Posterior cingulate gyrus (tissue), 11 donors: ENCODE measurements at places on chromosomes 2 and 18.

DNA sequence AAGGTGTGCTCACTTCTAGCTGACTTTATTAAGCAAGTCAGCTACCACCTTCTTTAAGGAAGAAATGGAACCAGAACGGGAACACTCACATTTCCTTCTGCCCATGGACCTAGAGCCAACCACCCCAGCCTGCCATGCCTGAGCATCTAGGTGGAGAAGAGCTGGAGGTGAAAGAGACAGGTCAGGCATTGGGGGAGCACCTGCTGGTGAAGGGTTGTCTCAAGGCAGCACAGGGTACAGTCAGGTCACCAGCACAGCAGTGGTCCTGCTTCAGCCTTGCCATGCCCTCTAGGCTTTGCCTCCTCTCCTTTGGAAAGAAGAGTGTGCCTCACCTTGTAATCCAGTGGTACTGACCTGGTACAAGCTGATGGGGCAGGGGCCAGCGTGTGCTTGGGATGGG lies 107.9 kb downstream of the KCNF1 start:
- DNase-seq: no peak

DNA sequence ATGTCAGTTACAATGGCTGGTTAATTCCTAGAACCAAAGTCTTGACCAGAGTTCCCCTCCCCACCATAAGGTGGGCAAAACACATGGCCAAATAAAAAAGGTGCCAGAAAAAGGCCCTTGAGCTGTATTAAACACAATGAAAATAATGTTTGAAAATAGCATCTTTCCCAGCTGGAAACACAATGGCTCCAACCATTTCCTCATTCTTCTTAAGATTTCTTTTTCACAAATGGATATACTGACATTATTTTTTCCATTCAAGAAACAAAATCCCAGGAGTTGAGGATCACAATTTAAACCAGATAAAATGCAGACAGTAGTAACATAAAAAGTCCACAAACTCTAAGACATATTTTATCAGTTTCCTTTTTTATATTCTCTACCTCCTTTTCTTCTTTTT lies 143.8 kb downstream of the EXOC6B start:
- DNase-seq: no peak

DNA sequence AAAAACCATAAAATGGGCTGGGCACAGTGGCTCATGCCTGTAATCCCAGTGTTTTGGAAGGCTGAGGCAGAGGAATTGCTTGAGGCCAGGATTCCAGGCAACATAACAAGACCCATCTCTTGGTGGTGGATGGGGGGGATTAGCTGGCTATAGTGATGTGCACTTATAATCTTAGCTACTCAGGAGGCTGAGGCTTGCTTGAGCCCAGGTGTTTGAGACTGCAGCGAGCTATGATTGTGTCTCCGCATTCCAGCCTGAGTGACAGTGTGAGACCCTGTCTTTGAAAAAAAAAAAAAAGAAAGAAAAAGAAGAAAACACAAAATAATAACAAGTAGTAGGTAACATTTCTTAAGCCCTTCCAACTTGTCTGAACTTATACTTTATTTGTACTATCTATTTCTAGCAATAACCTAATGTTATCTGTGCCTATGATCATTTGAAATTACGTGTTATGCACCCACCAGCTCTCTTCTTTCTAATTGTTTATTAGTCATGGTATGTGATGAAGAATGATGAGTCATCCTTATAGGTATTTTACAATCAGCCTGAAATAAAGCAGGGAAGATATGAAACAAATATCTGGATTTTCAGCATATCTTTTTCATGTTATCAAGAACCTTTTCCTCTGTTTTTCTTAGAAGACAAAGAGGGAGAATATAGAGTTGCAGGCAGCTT lies 129.3 kb upstream of the UNC80 start:
- no peak for DNase-seq

GRCh38 chr2:166792808-166793207 lies 95.5 kb upstream of the XIRP2 start:
- DNase-seq: no peak

DNA sequence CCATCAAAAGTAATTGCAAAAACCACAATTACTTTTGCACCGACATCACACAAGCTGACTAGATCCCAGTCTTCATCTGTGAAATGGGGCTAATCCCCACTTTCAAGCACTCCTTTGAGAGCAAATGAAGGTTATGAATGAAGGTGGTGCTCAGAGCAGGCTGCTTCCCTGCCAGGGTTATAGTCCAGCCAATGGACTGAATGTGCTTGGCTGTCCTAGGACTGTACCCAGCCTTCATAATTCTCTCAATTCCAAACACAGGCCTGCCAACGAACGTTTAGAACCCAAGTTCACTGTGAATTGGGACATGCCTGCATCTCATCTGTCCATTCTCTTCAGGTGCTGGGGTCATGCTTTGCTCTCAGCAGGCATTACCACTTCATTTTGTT lies 27.8 kb upstream of the ICOS start:
- no peak for DNase-seq

- DNase-seq: no peak
Measured at GRCh38 chr2:48756289-48756688, 765 bp upstream of the LHCGR start.

- DNase-seq: no peak
Measured at GRCh38 chr2:12424219-12424618, 292.5 kb upstream of the TRIB2 start.

- DNase-seq: peak; percentile 80
Measured at GRCh38 chr2:41782306-41783158, 265.3 kb upstream of the PKDCC start.

DNA sequence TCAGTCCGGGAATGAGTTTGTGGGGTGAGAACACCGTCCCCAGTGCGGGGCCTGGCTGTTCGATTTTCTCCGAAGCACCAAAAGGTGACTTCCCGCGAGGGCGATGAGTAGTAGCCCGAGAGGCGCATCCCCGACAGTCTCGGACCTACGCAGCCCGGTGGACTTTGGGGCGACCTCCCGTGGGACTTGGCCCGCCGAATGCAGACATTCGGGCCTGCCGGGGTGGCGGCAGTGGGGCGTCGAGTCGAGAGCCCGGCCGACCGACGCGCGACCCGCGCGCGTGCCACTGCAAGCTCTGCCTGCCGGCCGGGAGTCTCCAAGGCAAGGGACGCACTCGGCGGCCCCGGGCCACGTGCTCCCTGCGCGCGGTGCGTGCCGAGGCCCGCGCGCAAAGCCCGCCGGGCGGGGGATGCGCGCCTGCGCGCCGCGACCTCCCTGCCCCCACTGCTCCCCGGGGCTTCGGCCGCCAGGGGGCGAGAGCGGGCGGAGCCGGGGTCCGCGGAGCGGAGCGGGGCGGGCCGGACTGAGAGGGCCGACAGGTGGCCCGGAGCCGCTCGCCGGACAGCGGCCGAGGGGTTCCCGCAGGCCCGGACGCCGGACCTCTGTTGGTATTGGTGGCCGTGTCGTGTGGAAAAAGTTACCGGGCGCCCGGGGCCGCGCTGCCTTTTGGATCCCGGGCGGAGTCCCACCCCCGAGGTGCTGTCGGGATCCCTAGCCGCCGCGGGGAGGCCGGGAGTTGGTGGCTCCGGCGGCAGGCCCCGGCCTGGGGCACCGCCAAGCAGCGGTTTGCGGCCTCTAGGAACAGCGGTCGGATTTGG lies 1.9 kb downstream of the PTMA start:
- peak; percentile 75 for DNase-seq

- no peak for DNase-seq
Measured at GRCh38 chr2:140641163-140641562, 1489.7 kb downstream of the LRP1B start.

DNA sequence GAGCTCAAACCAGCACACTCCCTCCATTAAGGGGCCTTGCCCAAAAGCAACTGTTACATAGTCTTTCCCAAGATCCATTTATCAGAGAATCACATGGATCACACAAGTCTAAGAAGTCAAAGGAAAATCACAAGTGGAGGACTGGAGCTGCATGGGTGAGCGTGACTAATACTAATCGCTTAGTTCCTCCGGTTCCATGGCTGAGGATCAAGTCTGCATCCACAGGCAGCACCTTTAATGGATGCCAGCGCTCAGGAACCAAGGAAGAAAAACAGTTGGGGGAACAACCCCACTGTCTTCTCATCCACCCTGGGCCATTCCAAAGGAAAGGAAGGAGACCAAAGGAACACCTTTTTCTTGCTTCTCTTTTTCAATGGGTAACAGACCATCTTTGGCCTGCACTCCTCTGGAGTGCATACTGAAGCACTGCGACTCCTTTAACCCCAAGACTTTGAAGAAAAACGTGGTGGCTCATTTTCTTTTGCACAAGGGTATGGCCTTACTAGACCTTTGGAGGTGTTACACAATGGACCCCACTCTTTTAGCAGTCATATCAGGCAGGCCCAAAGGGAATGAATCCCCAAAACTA lies 9.2 kb upstream of the WDR33 start:
- no peak for DNase-seq

DNA sequence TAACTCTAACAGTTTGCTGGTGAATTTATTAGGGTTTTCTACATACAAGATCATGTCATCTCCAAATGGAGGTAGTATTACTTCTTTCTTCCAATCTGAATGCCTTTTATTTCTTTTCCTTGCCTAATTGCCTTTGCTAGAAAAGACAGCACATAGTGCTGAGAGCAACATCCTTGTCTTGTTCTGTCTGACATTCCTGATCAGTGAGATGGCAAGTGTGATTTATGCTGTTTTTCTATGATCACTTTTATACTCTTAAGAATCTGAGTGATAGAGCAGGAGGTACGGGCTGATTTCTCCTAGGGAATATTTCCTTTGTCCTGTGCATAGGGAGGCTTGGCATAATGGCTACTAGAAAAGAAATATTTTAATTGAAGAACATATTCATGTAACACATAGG lies 17.3 kb downstream of the LYPD6B start:
- no peak for DNase-seq

- DNase-seq: no peak
Measured at GRCh38 chr2:199370150-199370780, 87.5 kb downstream of the SATB2 start.

- no peak for DNase-seq
Measured at GRCh38 chr18:64208516-64208915, 59.6 kb upstream of the LINC00305 start.

DNA sequence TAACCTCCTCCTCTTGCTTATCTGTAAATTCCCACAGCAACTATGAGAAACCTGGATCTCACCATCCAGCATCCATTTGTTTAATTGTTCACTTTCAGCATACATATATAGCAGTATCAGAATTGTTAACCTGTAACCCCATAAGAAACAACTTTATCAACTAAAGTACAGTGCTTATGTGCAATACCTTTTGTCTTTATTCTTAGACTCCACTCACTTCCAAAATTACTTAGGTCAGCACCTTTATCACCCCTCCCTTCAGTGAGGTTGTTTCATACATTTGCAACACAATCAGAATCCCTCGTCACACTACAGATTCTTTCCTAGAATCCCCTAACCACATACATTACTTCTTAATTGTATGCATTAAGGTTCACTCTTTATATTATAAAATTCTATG lies 225.9 kb upstream of the NCKAP5 start:
- no peak for DNase-seq

GRCh38 chr2:7020059-7020458 lies 102.8 kb downstream of the RNF144A start:
- no peak for DNase-seq

DNA sequence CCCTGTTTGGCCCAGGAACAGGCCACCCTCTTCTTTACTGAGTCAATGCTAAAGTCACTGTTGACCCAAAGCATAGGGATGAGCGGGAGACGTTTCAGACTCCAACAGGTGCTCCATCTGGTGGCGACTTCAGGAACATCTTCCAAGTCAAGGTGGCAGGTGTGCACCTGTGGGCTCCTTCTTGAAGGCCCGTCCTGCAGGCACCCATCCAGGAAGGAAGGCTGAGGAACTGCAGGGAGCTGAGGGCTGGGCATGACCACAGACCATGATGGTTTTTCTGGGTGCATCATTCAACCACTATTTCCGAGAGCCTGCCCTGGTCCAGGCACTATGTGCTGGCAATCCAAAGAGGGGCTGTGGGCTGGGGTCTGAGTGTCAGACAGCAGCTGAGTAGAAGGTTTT lies 142.8 kb downstream of the NDUFA10 start:
- DNase-seq: no peak

GRCh38 chr18:36461551-36461987 lies 164.1 kb downstream of the FHOD3 start:
- no peak for DNase-seq

GRCh38 chr2:9650119-9650821 lies 19.5 kb upstream of the YWHAQ start:
- no peak for DNase-seq

DNA sequence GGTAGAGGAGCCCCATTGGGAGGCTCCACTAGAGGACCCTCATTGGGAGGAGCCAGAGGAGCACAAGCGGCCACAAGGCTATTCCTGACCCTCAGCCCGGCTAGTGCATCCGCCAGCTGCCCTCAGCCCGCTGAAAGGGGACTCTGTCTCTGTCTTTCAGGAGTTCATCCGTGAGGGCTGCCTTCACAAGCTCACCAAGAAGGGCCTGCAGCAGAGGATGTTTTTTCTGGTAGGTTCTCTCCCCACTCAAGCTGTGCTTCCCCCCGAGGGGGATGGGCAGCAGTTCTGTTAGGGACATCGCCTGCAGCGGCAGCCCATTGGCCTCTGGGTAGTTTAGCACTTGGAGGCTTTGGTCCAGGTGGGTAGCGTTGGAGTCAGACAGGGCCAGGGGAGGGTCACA lies 25.1 kb downstream of the STK25 start:
- DNase-seq: no peak

DNA sequence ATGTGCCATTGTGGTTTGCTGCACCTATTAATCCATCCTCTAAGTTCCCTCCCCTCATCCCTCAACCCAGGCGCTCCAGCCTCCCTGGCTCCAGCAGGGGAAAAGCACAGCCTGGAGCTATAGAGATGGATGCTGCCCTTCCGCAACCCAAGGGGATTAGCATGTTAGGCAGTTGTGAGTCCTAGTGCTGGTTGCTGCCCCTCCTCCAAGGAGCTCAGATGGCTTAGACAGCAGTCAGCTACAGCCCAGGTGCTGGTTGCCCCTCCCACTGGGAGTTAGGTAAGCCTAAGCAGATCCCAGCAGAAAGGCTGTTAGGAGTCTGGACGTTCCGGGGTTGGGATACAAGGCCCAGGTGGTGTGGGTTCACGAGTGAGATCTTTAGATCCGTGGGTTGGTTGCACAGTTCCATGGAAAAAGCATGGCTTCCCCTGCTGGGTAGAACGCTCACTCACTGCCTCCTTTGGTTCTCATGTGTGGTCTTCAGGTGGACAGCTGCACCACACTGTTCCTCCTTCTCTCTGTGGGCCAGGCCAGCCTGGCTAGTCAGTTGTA lies 446.1 kb downstream of the ZNF804A start:
- DNase-seq: no peak
